ENCODE measurements at places on chromosomes 5 and 9.
A peak's percentile ranks its signal among the peaks of the same experiment; 100 is the strongest.

- DNase-seq = no peak
These were observed 286.6 kb upstream of the IZUMO3 start for GRCh38 chr9:24832307-24832706.

DNA sequence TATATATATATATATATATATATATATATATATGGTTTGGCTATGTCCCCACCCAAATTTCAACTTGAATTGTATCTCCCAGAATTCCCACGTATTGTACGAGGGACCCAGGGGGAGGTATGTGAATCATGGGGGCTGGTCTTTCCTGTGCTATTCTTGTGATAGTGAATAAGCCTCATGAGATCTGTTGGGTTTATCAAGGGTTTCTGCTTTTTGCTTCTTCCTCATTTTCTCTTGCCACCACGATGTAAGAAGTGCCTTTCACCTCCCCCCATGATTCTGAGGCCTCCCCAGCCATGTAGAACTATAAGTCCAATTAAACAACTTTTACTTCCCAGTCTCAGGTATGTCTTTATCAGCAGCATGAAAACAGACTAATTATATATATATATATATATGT lies 52.3 kb upstream of the ADAMTS2 start:
- no peak for DNase-seq

- no peak for DNase-seq
These were observed 111.8 kb upstream of the IER5L start for GRCh38 chr9:129289883-129290282.

- no peak for DNase-seq
These were observed 169.2 kb upstream of the HMHB1 start for GRCh38 chr5:143642791-143643190.

DNA sequence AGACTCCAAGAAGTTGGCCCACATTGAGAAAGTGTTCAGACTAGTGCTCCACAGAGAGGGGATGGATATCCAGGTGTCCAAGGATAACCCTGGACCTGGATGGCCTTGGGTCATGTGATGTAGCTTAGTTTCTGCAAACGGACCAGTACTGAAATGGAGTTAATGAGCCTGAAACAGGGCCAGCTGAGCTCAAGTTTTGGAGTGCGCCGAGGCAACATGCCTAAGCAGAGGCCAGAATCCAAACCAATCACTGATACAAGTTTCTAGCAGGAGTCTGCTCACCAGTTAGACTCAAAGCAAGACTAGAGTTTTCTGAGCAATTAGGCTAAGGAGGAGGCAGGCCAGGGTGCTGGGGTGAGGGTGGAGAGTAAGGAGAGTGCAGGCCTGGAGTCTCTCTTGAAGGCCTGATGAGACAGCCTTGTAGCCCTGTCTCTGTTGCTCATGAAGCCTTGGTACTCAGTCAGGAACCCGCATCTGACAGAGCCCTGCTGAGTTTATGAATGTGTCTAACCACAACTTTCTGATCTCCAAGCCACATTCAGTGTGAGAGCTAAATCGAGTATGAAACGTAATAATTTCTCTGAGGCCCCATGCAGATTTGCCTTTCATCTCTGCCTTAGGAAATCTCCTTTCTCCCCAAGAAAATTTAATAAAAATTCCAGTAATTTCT lies 68.9 kb upstream of the EQTN start:
- no peak for DNase-seq

GRCh38 chr5:14729448-14730385 lies 65.2 kb downstream of the OTULIN start:
- no peak for DNase-seq

DNA sequence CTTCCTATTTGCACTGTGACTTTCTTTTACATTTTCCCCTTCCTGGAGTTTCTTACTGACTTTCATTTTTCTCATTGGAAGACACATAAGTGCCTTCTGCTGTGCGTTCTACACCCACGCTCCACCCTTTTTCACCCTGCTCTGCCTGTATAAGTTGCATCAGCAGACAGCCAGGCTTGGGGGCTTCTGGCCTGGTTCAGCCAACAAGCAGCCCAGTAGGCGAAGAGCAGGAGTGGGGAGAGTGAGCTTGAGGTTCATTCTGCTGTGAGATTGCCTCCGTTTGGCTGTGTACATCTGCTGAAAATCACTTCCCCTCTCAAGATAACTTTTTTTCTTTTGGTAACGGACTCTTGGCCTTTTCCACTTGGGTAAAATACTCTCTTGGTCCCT lies 38.4 kb downstream of the RASGRF2 start:
- no peak for DNase-seq

DNA sequence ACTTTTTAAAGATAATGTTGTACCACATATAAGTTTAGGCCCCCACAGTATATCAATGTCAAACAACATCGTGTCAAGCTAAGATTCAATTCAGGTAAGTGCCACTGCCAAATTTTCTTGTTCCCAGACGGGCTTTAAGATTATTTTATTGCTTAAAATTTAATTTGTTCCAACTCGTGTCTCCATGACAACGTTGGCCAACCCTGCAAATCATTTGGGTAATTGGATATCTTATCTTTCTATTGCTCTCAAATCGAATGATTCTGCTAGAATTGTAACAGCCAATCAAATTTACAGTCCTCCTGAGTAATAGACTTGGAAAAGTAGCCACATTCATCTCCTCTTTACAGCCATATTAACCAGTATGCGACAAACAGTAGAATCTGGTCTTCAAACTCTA lies 19.5 kb downstream of the TLE1 start:
- no peak for DNase-seq

- no peak for DNase-seq
These were observed 560.8 kb downstream of the BNC2 start for GRCh38 chr9:16309469-16310271.

GRCh38 chr5:127392762-127393161 lies 102.2 kb downstream of the MEGF10 start:
- no peak for DNase-seq

- DNase-seq = peak; percentile 88
These were observed 745.2 kb upstream of the C9orf72 start for GRCh38 chr9:28318515-28318914.

DNA sequence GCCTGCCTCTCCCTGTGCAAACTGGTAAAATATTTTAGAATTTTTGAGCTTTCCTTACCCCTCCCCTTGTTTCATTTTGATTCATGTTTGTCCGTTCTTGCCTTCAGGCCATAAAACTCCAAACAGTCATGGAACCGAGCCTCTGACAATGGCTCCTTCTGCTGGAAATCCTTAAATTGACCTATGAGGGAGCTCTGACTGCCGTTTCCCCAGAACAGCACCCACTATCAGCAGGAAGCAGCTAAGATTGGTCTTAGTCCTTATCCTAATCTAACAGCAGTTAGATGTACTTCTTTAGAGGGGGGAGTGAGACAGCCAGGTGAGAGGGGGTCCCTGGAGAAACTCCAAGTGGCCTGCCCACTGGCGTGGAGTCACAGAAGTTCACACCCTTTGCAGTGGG lies 106.7 kb downstream of the FAM174A start:
- DNase-seq = no peak

DNA sequence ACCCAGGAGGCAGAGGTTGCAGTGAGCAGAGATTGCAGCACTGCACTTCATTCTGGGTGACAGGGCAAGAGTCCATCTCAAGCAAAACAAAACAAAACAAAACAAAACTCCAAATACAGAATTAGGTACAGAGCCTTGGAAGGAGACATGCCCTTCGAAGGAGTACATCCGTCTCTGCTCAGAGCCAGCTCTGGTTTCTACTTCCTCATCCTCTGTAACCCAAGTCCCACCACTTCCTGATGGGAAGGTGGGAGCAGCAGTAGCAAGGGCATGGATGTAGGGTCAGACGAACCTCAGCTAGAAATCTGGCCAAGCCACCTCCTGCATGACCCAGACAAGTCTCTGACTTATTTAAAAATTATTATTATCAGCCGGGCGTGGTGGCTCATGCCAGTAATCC lies 16.5 kb upstream of the STXBP1 start:
- DNase-seq = no peak

GRCh38 chr9:68416936-68417564 lies 60.6 kb downstream of the PGM5 start:
- peak; percentile 20 for DNase-seq

GRCh38 chr5:151906246-151906645 lies 18.4 kb downstream of the GLRA1 start:
- no peak for DNase-seq

GRCh38 chr9:19161257-19162025 lies 34.1 kb upstream of the PLIN2 start:
- peak; percentile 29 for DNase-seq

GRCh38 chr5:86029308-86029707 lies 588.4 kb upstream of the COX7C start:
- no peak for DNase-seq

- peak; percentile 29 for DNase-seq
These were observed 105.9 kb downstream of the DPYSL3 start for GRCh38 chr5:147403651-147404640.

DNA sequence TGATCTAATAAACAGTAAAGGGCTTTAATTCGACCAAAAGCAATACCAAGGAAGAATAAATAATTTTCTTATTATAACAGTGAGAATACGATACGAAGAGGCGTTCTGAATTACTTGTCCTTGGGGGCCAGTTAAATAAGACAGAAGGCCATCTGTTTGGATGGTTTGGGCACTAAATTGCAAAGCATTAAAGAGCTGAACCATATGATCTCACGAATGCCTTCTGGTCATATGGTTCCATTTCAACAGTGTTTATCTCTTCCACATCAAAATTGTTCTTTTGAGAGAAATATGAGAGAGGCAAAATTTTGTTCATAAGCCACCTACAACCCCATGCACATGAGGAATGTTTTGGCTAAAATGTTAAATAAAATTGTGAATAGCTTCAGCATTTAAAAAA lies 605.4 kb downstream of the PTPRD start:
- no peak for DNase-seq

- DNase-seq = no peak
These were observed 8.1 kb upstream of the PFDN1 start for GRCh38 chr5:140311011-140311467.

DNA sequence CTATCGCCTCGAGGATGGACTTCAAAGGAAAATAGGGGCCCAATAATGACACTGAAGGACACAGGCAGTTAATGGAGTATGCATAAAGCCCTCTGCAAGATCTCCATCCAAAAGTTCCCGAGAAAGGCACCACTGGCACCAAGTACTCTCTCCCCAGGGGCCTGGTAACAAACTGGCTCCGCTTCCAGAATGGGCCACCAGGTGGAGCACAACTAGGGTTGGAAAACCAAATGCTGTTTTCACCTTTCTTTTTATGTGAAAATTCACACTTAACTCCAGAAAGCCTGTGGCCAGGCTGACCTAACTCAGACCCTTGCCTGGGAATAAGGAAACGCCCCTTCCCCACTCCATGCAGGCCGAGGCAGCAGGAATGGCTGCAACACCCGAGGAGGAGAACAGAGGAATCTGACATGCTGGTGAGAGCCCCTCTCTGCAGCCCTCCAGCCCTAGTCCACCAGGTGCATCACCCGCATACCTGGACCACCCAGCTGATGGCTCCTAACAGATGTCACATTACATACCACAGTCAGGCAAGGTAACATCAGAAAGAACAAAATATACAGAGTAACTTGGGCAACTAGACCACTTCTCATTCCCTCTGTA lies 42.8 kb downstream of the CAMSAP1 start:
- peak; percentile 61 for DNase-seq

GRCh38 chr5:33329891-33330290 lies 110.9 kb upstream of the TARS1 start:
- no peak for DNase-seq

GRCh38 chr5:158382473-158382872 lies 523.5 kb upstream of the CLINT1 start:
- peak; percentile 11 for DNase-seq

- peak; percentile 56 for DNase-seq
These were observed 52.0 kb upstream of the DAPK1 start for GRCh38 chr9:87445646-87446045.

DNA sequence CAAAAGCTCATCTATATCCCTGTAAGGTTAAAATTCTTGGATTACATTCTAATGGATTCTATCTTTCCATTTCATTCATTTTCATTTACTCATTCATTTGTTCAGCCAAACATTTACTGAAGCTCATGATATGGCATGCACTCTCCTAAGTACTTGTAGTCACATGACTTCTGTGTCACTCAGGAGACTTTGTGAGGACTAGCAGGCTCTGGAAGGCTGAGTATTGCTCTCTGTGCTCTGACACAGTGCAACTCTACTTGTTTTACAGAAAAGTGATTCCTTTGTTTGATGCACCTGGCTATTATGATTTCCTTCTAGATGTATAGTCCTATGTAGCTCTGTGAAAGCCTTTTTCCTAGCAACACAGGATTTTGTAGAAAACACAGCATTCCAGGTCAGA lies 53.0 kb downstream of the YIPF5 start:
- DNase-seq = no peak

DNA sequence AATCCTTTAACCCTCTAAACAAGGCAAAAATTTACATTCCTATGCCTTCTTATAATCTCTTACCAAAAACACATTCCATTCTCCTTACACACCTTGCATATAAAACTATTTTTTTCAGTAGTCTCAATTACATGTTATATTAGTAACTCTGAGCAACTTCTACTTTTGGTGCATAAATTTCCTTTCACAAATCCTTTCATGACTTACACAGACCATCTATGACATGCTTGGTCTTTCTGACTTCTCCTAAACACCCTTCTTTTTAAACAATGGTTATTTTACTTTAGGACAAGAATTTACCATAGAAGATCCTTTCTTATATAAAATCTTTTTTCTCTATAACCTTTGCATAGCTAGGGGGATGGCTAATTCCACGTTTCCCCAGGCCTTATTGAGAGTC lies 208.0 kb upstream of the ARRDC3 start:
- DNase-seq = no peak

GRCh38 chr5:618450-618849 lies 6.3 kb downstream of the CEP72 start:
- no peak for DNase-seq

DNA sequence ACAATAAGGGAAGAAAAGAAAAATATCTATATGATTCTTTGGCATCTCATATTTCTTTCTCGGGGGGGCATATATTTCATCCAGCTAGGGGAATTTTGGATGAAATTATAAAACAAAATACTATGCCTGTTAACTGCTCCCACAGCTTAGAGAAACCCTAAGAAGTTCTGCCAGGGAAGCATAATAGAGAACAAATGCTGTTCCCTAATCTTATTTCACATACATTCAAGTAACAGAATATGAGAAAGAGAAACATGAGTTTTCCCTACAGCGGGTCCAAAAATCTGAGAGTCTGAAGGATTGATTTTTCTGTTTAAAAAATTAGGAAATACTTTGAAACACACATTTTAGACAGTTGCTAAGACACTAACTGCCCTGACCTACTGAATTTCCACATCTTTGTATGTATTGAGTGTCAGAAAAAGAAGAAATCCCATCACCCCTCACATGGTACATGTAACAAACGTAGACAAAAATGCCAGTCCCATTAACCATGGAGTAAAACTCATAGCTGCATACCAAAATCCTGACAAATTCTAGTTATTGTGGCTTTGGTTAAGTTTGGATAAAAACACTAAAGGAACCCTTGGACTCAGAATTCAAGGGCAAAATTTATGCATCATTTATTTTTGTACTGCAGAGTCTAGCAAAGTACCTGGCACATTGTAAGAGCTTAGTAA lies 620.2 kb upstream of the DMAC1 start:
- no peak for DNase-seq

- DNase-seq = no peak
These were observed 86.3 kb upstream of the ERBIN start for GRCh38 chr5:65840071-65840470.

Data from pons (tissue), 1 donor.